Bronchial epithelial cell (primary cell): ENCODE measurements at places on chromosomes 7 and 10. TPM values are rescaled to one million over a fixed set of nuclear protein-coding genes. Genes with fewer than 3 reads are reported as not detected.

TRIM73 gene
- total RNA-seq = 0.38 and 0.79 TPM in 2 replicates

ATRNL1 gene
- 0.13 and 0.53 TPM in 2 replicates for total RNA-seq

- no peak for DNase-seq
These were observed 2.6 kb downstream of the ST7 start for GRCh38 chr7:116955801-116956476.

TMEM140 gene
- 0.51 and 0.53 TPM in 2 replicates for total RNA-seq

SYT15 gene
- total RNA-seq = under 0.01 and 0.13 TPM in 2 replicates

DNA sequence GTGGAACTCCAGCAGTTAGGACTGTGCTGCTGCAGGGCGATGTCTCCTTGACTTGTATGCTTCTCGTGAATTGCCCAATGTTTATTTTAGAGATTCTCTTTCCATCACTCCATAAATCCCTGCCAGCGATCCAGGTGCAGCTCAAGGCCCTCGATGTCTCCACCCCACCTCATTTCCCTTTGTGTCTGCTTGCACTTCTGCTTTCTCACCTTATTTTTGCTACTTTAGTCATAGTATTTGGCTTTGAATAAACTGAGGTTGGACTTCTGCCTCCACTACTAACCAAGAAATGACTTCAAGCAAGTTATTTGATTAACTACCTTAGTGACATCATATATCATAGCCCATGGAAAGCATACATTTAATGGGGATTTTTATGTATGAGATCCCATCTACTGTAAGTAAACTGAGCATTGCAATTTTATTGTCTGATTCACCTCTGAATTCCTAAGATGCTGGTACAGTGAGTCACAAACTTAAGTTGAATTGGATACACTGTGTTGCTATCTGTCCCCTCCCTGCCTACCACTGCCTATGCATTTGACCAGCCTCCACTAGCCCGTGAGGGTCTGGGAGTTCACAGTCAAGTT lies 255.8 kb downstream of the ABCA13 start:
- DNase-seq = peak; percentile 92

- DNase-seq = no peak
These were observed 169.5 kb downstream of the BBS9 start for GRCh38 chr7:33298848-33299247.

STAMBPL1 gene
- total RNA-seq = 1.7 and 2.6 TPM in 2 replicates

- no peak for DNase-seq
These were observed 57.9 kb upstream of the CHCHD3 start for GRCh38 chr7:133139801-133140200.

DNA sequence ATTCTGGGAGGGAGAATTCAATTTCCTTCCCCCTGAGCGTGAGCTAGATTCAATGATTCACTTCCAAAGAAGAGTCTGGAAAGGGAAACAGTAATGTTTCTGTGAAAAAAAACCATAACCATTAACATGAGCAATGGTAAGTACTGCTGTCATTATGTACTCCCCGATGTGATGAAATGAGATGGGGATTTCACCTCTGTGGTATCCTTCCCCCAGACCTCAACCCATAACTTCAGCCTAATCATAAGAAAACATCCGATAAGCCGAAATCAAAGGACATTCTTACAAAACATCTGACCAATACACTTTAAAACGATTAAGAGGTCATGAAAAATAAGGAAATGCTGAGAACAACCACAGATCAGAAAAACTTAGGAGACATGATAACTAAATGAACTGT lies 27.2 kb downstream of the EZH2 start:
- no peak for DNase-seq

GRCh38 chr10:30493609-30494530 lies 59.9 kb downstream of the MAP3K8 start:
- DNase-seq = peak; percentile 58

- DNase-seq = no peak
These were observed 400.6 kb upstream of the IGFBP3 start for GRCh38 chr7:46321556-46322205.

STEAP4 gene
- 3.5 and 3.9 TPM in 2 replicates for total RNA-seq
